Esophagus muscularis mucosa (tissue), 4 donors: ENCODE measurements at places on chromosomes 5 and 9. TPM values are rescaled to one million over a fixed set of nuclear protein-coding genes. Genes with fewer than 3 reads are reported as not detected.

DNA sequence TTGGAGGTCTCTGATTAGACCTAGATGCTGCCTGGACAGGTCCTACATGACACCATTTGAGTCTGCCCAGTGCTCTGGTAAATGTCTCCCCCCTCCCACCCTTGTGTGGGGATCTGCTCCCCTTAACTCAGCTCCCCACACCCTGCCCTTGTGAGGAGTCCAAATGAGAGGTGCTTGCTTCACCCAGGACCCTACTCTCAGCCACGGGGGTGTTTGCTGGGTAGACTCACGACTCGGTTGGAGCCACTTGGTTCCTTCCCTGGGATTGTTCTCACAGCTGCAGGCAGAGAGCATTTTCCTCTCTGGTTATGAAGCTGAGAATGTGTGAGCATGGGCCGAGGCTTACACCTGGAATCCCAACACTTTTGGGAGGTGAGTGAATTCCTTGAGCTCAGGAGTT, 204.7 kb downstream of the CDK5RAP2 start:
- no peak overlapping the region for H3K4me3 ChIP-seq
- H3K36me3 ChIP-seq: no peaks in the 10 kb centered on the region
- no peaks in the 10 kb centered on the region for H3K27me3 ChIP-seq
- no peak overlapping the region for H3K27ac ChIP-seq
- no peak for DNase-seq

- H3K27me3 ChIP-seq: no peaks in the 10 kb centered on the region
- no peak overlapping the region for H3K27ac ChIP-seq
- no peak overlapping the region for H3K4me3 ChIP-seq
- peaks cover 53% of the 10 kb centered on the region for H3K4me1 ChIP-seq
- peaks cover 6% of the 10 kb centered on the region for H3K36me3 ChIP-seq
Observed at GRCh38 chr5:36950586-36951457, 74.3 kb downstream of the NIPBL start.

DNA sequence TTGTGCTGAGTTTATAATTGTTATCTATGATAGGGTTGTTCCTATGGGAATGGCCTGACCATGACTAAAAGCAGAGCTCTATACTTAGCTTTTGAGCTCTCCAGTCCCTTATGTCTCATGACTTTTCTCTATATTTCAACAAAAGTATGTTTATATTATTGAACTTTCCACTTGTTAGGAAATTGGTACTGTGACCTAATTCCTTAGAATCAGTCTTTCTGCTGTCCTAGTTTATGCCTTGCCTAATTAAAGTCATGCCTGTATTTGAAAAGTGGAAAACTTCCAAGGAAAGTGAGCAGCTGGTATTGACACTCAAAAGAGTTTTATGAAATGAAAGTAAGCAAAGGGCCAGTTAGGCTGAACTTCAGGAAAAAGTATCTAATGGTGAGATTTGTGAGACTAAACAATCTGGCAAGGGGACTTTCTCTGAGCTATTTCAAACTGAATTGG, 68.6 kb downstream of the XRCC4 start:
- no peak for DNase-seq
- no peaks in the 10 kb centered on the region for H3K27me3 ChIP-seq
- peaks cover 13% of the 10 kb centered on the region for H3K4me1 ChIP-seq
- H3K36me3 ChIP-seq: no peaks in the 10 kb centered on the region
- no peak overlapping the region for H3K4me3 ChIP-seq

- peaks cover 7% of the 10 kb centered on the region for H3K4me1 ChIP-seq
- DNase-seq: no peak
- no peaks in the 10 kb centered on the region for H3K36me3 ChIP-seq
- H3K27ac ChIP-seq: no peak overlapping the region
Observed at GRCh38 chr9:107886826-107887225, 397.3 kb upstream of the KLF4 start.

DNA sequence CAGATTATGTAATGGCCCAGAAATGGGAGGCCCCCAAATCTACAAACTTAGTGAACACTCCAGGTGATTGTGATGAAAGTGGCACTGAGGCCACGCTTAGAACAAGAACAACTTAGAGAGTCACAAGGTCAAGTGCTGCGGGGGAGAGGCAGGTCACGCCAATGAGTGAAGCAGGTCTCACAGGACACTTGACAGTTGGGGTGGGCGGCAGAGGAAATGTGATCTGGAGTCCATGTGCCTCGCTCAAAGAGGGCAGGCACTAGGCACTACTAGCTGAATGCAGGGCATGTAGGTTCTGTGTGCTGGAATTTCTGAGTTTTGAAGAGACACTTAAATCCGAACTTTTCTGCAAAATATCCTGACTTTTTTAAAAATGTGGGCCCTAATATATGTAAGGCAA, 193.2 kb upstream of the RORB start:
- no peaks in the 10 kb centered on the region for H3K4me1 ChIP-seq
- H3K36me3 ChIP-seq: no peaks in the 10 kb centered on the region
- H3K4me3 ChIP-seq: no peak overlapping the region
- H3K27ac ChIP-seq: no peak overlapping the region
- no peaks in the 10 kb centered on the region for H3K27me3 ChIP-seq

GRCh38 chr9:14314929-14315874, 1.3 kb upstream of the NFIB start:
- H3K4me1 ChIP-seq: peaks cover 22% of the 10 kb centered on the region
- H3K4me3 ChIP-seq: peak overlapping the region; percentile 85
- peak overlapping the region; percentile 93 for H3K27ac ChIP-seq
- DNase-seq: peak; percentile 93

- H3K4me3 ChIP-seq: no peak overlapping the region
- no peak for DNase-seq
- H3K27me3 ChIP-seq: no peaks in the 10 kb centered on the region
- peaks cover 69% of the 10 kb centered on the region for H3K36me3 ChIP-seq
Observed at GRCh38 chr9:36218411-36218901, 27.7 kb downstream of the CLTA start.

- DNase-seq: no peak
- H3K27ac ChIP-seq: no peak overlapping the region
- no peaks in the 10 kb centered on the region for H3K4me1 ChIP-seq
- no peak overlapping the region for H3K4me3 ChIP-seq
- no peaks in the 10 kb centered on the region for H3K36me3 ChIP-seq
- no peaks in the 10 kb centered on the region for H3K27me3 ChIP-seq
Observed at GRCh38 chr9:69499407-69499806, 172.8 kb downstream of the APBA1 start.

GRCh38 chr9:116389541-116390302, 236.1 kb downstream of the PAPPA start:
- H3K27me3 ChIP-seq: no peaks in the 10 kb centered on the region
- DNase-seq: no peak
- no peaks in the 10 kb centered on the region for H3K4me1 ChIP-seq
- H3K36me3 ChIP-seq: no peaks in the 10 kb centered on the region

DNA sequence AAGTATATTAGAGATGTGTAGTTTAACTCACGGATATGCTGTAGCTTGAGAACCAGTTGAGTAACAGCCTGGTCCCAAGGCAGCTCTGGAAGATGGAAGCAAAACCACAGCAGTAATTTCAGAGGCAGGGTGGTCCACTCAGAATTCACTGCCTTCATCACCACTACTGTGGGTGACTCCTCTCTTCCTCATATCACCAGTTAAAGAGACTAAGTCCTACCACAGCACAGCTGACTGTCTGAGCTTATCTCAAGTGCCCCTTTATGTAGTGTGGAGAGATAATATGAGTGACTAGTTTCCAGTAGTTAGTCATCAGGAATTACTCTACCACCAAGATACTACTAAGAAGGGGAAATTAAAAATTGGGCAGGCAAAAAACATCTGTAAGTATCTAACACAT, 1571.2 kb upstream of the C9orf72 start:
- H3K4me1 ChIP-seq: no peaks in the 10 kb centered on the region
- no peaks in the 10 kb centered on the region for H3K36me3 ChIP-seq
- no peak overlapping the region for H3K27ac ChIP-seq

DNA sequence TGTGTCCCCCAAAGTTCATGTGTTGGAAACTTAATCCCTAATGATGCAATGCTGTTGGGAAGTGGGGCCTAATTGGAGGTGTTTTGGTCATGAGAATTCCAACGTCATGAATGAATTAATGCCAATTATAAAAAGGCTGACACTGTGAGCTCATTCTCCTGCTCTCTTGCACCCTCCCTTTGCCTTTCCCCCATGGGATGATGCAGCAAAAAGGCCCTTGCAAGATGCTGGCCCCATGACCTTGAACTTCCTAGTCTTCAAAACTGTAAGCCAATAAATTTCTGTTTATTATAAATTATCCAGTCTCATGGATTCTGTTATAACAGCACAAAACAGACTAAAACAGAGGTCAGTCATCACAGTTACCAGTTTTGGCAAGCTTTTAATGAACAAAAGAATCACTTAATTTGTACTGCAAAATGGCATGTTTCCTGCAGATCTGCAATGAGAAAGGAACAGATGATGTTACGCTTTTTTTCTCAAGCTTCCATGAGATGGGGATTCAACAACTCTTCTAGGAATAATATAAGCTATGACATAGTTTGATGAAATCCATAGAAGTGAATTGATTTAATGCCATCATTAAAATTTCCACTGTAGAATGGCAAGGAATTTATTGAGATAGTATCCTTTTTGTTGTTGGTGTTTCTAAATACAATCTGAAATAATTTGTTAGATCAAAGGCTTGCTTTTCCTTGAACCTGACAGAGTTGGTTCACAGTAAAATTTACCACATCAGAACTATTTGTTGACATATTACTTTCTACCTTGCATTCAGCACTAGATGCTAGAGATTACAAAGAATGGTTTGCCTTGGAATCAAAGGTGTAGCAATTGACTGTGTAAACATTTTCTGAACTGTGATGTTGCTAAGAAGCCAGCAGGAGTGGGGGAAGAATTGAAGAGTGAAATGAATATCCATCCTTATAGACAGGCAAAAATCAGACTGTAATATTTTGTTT, 29.3 kb upstream of the RFK start:
- no peak for DNase-seq
- no peaks in the 10 kb centered on the region for H3K4me1 ChIP-seq
- H3K4me3 ChIP-seq: no peak overlapping the region
- H3K27ac ChIP-seq: no peak overlapping the region
- H3K36me3 ChIP-seq: no peaks in the 10 kb centered on the region

DNA sequence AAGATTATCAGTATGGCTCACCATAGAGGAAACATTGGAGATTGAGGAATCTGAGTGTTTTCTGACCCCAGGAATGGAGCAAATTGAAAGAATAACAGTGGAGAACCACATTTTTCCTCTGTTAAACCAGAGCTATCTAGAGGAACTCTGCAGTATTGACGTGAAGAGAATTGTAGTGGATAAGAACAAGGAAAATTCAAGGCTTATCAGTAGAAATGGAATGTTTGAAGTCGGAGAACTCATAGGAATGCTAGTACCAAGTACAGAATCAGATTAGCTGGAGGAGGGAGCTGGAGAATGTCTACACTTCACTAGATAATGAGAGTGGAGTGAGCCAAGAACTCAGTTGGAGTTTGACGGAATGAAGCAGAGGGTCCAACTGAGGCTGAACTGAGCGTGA, 50.3 kb downstream of the SNCAIP start:
- no peak overlapping the region for H3K4me3 ChIP-seq
- DNase-seq: no peak
- no peaks in the 10 kb centered on the region for H3K36me3 ChIP-seq
- H3K27ac ChIP-seq: no peak overlapping the region
- H3K27me3 ChIP-seq: no peaks in the 10 kb centered on the region

GRCh38 chr5:117065161-117065560, 490.5 kb upstream of the SEMA6A start:
- H3K4me1 ChIP-seq: no peaks in the 10 kb centered on the region
- H3K36me3 ChIP-seq: no peaks in the 10 kb centered on the region
- H3K27me3 ChIP-seq: no peaks in the 10 kb centered on the region
- no peak for DNase-seq
- H3K27ac ChIP-seq: no peak overlapping the region

- no peak overlapping the region for H3K27ac ChIP-seq
- no peaks in the 10 kb centered on the region for H3K27me3 ChIP-seq
- no peak overlapping the region for H3K4me3 ChIP-seq
- DNase-seq: no peak
- no peaks in the 10 kb centered on the region for H3K4me1 ChIP-seq
Observed at GRCh38 chr5:1404062-1404461, 41.2 kb downstream of the SLC6A3 start.

DNA sequence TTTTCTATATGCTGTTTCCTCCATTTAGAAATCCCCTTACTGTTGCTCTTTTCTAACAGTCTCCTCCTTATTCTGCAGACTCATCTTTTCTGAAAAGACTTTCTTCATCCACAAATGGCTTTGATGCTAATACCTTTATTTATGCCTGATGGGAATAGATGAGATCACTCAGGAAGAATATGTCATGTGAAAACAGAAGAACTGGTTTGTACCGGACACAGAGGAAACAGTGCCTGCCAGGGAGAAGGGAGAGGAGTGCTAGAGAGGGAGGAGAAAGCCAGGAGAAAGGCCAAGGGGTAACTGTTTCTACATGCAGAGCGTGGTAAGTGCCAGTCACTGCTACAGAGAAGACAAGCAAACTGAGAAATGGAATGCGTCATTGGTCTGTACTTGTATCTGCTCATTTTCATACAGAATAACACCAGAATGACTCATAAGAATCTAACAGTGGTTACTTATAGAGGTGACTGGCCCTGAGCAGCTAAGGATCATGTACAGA, 45.9 kb upstream of the PJA2 start:
- peak overlapping the region; percentile 76 for H3K27ac ChIP-seq
- H3K4me3 ChIP-seq: no peak overlapping the region
- H3K27me3 ChIP-seq: no peaks in the 10 kb centered on the region

DNA sequence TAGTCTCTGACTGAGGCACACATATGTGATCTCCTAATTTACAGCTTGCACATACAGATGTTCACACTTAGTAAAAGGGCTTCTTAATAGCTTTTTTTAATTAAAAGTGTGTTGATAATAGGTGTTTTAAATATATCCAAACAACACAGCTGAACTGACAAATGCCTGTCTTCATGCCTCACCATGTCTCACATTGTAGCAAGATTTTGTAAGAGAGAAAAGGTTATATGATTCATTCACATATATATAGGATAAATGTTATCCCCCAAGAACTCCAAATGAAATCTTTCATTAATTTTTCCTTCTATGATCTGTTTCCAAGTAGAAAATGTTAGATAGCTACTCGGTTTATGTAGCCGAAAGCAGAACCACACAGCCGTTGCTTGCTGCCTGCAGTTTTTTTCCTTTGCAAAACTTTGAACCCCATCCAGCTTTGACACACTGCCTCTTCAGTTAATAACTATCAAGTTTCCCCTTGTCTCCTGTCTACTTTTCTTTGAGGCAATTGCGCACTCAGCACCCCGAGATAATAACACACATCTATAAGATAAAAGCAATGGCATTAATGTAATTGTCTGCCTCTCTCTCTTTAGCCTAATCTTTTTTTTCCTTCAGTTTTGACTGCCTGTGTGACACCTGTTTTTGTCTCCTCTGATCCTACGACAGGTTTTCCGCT, 299.2 kb downstream of the BNC2 start:
- no peak overlapping the region for H3K4me3 ChIP-seq
- no peak for DNase-seq
- H3K36me3 ChIP-seq: no peaks in the 10 kb centered on the region
- peaks cover 38% of the 10 kb centered on the region for H3K4me1 ChIP-seq

- no peaks in the 10 kb centered on the region for H3K27me3 ChIP-seq
- no peak overlapping the region for H3K4me3 ChIP-seq
- DNase-seq: no peak
Observed at GRCh38 chr5:162214551-162214950, 147.0 kb downstream of the GABRG2 start.

DCAF10 gene
- 36.5 TPM for total RNA-seq

EIF4E1B gene
- total RNA-seq: not detected

TEX48 gene
- not detected for total RNA-seq

ZBED3 gene
- 6.5 TPM for total RNA-seq

OBP2B gene
- not detected for total RNA-seq

TMEM252 gene
- 0.34 TPM for total RNA-seq

CDX1 gene
- total RNA-seq: not detected

PCDHB14 gene
- total RNA-seq: 7.8 TPM

FCN1 gene
- 1.7 TPM for total RNA-seq

HMGCR gene
- total RNA-seq: 17.4 TPM

GFPT2 gene
- 32.0 TPM for total RNA-seq

CCDC152 gene
- total RNA-seq: 0.40 TPM

FRMPD1 gene
- total RNA-seq: 0.34 TPM

CFAP77 gene
- not detected for total RNA-seq

SLC1A3 gene
- 11.3 TPM for total RNA-seq
